ENCODE measurements at places on chromosomes 6 and 20.

- no peak for DNase-seq
Measured at GRCh38 chr6:14231071-14231483, 113.5 kb downstream of the CD83 start.

DNA sequence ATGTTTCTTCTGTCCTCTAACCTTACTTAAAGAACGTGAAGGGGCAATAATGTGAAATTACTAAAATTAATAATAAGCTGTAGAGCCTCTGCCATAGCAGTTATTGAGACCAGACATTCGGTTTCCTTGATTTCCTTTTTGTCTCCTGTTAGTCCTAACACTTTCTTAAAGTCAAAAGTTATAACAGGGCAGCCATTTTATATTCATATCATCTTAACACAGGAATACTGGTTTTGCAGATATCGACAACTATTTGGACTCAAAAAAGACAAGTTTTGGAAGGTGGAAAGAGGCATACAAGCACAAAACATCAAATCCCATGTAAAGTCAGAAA, 33.5 kb downstream of the HFE start:
- no peak for DNase-seq

- DNase-seq: no peak
Measured at GRCh38 chr6:110246900-110247546, 66.8 kb downstream of the CDC40 start.

DNA sequence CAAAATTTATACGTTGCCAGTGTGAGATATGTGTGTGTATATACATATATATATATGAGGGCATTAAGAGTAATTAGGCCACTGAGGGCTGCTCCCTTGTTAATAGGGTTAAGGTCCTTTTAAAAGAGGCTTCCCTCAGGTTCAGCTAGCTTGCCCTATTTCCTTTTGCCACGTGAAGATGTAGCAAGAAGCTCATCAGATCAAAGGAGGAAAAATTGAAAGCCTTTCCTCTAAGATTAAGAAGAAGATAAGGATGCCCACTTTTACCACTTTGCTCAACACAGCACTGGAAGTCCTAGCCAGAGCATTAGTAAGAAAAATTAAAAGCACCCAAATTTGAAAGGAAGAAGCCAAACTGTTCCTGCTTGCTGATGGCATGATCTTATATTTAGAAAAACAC, 33.2 kb upstream of the ISM1 start:
- DNase-seq: no peak

GRCh38 chr6:129577691-129578090, 132.3 kb downstream of the ARHGAP18 start:
- no peak for DNase-seq

- no peak for DNase-seq
Measured at GRCh38 chr6:101402622-101403031, 9.1 kb downstream of the GRIK2 start.

GRCh38 chr6:45690846-45691245, 313.1 kb upstream of the SUPT3H start:
- DNase-seq: no peak

GRCh38 chr6:2695454-2696095, 55.1 kb downstream of the MYLK4 start:
- no peak for DNase-seq
